ENCODE measurements at places on chromosomes 5 and 9.

DNA sequence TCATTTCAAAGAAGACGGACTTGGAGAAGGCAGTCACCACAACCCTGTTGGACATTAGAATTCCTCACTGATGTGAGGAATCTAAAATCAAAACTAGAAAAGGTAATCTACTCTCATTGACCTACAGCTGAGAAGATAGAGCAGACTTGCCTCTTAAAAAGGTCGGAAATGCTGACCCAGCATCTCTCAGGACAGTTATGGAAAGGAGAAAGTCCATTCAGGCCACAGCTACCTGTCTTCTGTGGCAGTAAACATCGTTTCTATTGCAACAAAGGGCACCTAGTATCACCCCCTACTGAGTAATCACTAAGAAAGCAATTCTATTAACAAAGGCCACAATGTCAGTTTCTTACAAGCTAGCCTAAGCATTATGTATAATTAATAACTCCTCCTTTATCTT, 601.7 kb downstream of the PRELID2 start:
- DNase-seq = no peak

DNA sequence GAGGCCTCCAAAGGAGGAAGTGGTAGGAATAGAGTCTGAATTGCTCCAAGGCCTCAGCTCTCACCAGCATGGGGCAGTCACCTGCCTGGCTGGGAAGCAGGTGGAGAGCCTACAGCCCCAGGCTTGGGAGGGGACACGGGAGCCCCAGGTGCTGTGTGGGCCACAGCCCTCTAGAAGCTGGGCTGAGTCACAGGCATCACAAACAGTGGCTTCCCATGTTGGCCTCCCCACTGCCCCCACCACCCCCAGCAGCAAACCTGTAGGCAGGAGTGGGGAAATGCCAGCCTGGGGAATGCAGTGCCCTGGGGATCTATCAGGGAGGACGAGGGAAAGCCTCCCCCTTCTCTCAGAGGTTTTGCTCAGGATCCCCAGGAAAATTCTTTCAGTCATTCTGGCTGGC, 309.6 kb downstream of the SLIT3 start:
- no peak for DNase-seq

DNA sequence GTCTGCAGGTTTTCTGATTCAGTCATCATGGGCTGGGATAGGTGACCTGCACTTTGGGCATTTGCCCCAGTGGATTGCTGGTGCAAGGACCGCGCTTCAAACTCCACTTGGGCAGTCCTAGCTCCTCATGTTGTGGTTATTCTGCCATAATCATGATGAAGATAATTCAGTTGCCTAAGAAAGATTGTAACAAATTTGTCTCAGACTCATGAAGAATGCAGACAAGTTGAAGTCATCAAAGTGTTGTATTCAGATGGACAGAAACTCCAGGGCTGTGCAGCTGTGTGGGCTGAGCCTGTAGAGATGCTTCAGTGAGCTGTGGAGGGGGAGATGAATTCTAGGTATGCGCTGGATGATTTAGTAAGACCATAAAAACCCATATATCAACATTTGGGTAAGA, 38.5 kb downstream of the TARS1 start:
- DNase-seq = no peak

DNA sequence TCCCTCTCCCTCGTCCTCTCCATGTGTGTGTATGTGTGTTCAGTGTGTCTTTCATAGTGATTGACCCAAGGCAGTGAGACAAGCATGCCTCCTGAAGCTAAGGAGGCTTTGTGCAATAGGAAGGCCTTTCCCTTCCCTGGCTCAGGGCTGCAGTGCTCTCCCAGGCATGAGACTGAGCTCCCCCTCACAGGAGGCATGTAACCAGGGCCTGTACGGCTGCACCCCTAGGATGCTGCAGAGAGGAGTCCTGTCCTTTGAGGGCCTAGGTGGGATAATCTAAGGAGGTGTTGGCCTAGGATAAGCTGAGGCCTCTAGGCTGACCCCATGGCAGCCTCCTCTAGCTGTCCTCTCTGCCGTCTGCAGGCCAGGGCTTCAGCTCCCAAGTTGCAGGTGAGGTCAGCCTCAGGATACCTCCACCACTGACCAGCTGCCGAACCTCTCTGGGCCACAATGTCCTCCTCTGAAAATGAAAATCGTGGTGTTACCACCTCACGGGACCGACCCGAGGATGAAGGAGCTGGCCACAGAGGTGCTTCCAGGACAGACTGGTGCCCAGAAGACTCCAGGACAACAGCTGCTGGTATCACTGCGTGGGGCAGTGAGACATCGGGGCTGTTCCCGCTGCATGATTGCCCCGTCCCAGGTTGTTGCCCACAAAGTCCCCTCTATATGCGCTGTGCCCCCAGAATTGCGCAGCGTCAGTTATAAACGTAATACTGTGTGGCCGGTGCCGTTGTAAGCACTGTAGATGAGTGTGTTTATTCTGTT, 129.6 kb downstream of the BARX1 start:
- DNase-seq = no peak

DNA sequence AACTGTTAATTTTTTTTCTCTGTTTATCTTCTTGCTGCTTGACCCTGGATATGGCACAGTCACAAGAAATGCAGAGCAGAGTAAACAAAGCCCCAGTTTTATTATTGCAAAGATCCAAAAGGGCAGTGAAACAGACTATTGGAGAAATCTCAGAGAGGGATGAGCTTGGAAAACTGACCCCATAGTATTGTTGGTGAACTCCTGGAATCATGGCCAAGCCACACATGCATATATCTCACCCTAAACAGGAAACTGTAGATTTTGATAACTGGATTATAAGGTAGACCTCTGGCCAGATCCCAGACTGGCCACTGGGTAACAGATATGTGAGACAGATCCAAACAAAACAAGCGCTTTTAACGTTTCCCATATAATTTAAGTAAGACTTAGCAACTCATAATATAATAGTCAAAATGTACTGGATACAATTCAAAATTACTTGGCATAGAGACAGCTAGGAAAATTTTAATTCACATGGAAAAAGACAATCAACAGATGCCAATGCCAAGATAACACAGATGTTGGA, 263.5 kb upstream of the SEMA6A start:
- DNase-seq = no peak
